Stimulated activated CD8-positive, alpha-beta memory T cell treated with anti-CD3 and anti-CD28 coated beads, Interleukin-2, amount 100 ng/mL, for 48 hours (primary cell): ENCODE measurements at places on chromosomes 2 and 18.

DNA sequence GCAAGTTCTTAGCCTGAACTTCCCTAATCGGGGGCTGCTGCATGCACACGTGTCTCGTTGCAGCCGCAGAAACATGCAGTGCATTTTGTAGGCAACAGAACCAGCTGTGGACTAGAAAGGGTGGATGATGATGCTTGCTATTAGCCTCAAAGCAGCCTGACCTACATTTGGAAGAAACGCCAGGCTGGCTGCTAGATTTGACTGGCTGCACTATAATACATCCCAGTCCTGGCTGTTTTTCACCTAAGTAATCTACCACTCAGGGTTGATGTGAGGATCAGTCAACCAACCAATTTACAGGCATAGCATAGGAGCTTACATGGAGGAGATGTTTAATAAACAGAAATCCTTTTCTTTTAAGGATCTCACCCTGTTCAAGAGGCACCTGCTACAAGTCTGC is 56.4 kb upstream of the SPP2 start:
- no peak for DNase-seq

DNA sequence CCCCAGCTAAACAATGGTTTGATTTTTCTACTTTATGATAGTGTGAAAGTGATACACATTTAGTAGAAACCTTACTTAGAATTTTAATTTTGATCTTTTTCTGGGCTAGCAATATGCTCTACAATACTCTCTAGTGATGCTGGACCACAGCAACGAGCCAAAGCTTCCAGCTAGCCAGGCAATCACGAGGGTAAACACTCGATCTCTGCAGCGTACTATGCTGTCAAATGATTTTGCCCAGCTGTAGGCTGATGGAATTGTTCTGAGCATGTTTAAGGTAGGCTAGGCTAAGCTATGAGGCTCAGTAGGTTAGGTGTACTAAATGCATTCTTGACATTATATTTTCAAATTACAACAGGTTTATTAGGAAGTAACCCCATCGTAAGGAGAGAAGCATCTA is 207.5 kb downstream of the LRRTM4 start:
- no peak for DNase-seq

- no peak for DNase-seq
Observed at GRCh38 chr2:183543731-183544130, 419.5 kb downstream of the NUP35 start.

DNA sequence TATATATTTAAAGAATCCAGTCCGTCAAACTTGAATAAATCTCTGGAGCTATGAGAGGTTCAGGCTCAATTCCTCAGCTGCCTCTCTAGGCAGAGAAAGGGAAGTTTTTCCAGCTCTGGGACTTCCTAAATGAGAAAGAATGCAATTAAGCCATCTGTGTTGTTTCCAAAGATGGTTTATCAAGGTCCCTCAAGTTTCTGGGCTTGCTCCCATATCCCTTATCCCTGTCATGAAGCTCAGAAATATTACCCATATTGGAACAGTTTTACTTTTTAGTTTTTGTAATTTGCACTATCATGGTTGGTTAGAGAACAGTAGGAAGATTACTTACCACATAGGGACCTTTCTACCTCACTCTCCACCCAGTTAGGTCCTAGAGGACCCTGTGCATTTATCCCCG is 1.4 kb downstream of the CNTNAP5 start:
- DNase-seq, result no peak

GRCh38 chr18:33123862-33124518 is 316.5 kb downstream of the CCDC178 start:
- no peak for DNase-seq

DNA sequence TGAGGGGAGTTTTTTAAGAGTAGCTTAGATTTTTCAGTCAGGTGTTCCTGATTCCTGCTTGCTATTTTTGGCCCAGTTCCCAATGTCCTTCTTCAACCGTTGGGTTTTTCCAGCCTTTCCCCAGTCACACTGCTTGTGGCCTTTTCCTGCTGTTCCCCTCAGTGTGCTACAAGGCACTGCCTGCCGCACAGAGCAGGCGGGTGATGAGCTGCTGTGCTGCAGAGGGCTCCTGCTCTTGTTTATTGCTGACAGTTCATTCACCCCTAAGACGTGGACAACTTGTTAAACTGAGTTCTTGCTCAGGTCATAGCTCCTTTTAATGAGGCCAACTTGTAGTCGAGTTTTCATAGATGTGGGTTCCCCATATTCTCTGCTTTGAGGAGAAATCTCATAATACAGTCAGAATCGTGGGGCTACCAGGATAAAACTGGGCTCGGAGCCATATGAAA is 20.6 kb downstream of the EIF4E2 start:
- no peak for DNase-seq

- DNase-seq, result no peak
Observed at GRCh38 chr2:241282555-241282954, 32.9 kb downstream of the HDLBP start.

GRCh38 chr18:56089612-56090258 is 501.7 kb upstream of the TCF4 start:
- no peak for DNase-seq

- DNase-seq, result peak; percentile 59
Observed at GRCh38 chr2:172427256-172427989, at the start of gene ITGA6. TSS of gene ITGA6 (plus strand) at chr2:172427586.

DNA sequence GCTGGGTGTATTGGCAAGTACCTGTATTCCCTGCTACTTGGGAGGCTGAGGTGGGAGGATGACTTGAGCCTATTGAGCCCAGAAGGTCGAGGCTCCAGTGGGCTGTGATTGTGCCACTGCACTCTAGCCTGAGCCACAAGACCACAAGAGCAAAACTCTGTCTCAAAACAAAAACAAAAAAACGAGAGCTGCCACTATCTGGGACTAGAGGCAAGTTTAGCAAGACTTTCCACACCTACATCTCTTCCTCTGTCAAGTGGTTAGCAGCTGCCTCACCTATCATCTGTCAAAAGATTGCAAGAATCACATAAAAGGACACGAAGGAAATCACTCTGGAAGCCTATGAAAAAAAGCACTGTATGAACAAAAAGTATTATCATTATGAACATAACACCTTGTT is 55.2 kb upstream of the RIOK3 start:
- no peak for DNase-seq

GRCh38 chr18:51135364-51135763 is 62.1 kb downstream of the MEX3C start:
- DNase-seq, result no peak

DNA sequence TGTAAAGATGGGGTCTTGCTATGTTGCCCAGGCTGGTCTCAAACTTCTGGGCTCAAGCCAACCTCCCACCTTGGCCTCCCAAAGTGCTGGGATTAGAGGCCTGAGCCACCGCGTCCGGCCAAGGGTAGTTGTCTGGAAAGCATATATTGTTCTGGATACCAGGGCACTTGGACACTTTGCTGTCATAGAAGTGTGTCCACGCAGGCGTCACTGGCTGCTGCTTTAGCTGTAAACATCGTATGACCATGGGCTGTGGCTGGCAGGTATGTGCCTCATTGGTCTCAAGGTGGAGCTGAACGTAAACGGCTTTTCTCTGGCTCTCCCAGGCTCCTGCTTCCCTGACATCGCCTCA is 3.2 kb upstream of the GPR35 start:
- DNase-seq, result no peak

- DNase-seq, result no peak
Observed at GRCh38 chr2:208441951-208442350, 35.4 kb downstream of the PTH2R start.

- no peak for DNase-seq
Observed at GRCh38 chr2:43220760-43221123, 5.7 kb downstream of the ZFP36L2 start.

DNA sequence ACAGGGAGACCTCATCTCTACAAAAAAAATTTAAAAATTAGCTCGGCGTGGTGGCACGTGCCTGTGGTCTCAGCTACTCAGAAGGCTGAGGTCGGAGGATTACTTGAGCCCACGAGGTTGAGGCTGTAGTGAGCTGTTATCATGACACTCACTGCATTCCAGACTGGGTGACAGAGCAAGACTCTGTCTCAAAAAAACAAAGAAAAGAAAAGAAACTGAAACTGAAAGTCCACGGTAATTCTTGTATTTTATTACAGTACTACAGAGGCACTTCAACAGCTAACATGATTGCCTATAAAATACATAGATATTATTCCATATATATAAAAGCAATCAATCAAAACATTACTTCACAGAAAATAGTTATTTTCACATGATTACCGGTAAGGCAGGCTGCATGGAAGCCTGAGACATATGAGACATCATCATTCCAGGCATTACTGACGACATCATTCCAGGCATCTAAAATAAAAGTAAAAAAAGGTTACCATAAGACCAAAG is 23.1 kb downstream of the PRPF40A start:
- DNase-seq, result peak; percentile 24

DNA sequence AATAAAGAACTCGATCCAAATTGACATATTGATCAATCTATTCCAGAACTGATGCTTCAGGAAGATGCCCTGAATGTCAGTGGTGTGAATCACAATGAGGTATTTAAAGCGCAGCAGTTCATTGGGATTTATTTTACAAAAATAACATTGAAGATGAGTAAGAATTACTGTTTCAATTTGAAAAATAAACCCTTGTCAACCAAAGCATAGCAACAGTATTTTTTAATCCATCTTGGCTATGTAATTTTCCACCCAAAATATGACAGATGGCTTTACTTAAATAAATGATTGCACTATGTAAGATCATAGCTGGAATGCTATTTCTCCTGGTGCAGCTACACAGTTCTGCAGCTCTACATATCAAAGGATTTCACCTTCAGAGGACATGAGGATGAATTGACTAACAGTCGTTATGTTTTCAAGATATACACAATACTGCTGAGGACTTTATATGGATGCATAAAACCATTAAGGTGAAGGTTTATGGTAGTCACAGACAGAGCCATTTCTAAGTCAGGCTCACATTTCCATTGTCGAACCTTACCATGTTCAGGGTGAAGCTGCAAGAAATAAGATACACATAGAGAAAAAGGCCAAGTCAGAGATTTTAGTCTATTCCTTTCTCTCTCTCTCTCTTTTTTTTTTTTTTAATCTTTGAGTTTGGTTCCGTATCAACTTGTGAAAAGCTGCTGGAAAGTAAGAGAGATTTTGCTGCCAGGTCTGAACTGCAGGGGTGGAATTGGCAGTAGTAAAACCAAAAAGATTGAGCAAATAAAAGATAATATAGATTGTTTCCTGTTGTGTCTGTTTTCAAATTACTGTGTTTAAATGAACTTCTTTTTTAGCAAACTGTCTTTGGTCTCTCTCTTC is 398.0 kb upstream of the CDH20 start:
- no peak for DNase-seq

- no peak for DNase-seq
Observed at GRCh38 chr2:67892339-67892846, 170.4 kb downstream of the C1D start.

DNA sequence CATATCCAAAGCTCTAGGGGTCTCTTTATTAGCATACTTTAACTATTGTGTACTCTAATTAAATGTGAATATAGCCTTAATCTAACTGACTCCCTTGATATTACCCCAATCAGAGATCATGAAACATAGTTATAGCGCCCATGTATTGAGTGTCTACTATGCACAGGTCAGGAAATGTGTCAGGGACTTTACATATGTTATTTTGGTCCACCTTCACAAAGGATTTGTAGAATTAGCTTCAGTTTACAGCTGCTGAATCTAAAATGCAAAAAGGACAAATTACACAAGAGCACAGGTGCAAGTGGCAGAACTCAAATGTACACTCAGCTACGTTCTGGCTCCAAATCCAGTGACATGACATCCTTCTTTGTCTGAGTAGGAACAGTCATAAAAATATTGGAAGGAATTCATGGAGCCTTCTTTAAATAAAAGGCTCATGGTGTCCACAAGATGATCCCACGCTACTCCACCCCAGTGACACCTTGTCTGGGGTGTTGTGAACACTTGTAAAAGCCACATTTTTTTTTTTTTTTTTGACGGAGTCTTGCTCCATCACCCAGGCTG is 38.7 kb upstream of the ATL2 start:
- no peak for DNase-seq

DNA sequence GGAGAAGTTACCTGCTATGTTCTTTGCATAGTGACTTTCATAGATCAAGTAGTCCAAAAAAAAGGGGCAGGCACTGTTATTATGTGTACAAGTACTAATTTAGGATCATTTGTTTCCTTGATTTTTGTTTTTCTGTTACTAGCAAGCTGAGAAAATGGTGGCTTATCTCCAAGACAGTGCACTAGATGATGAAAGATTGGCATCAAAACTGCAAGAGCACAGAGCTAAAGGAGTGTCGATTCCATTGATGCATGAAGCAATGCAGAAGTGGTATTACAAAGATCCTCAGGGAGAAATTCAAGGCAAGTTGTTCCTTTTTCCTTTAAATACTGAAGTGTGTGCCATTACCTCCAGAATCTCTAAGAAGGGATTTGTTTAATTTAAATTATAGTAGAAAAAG is 19.6 kb upstream of the KCNJ13 start:
- DNase-seq, result no peak

- no peak for DNase-seq
Observed at GRCh38 chr2:925309-925708, 25.3 kb upstream of the SNTG2 start.

GRCh38 chr2:85133751-85134254 is 611 bp downstream of the TCF7L1 start:
- DNase-seq, result no peak

DNA sequence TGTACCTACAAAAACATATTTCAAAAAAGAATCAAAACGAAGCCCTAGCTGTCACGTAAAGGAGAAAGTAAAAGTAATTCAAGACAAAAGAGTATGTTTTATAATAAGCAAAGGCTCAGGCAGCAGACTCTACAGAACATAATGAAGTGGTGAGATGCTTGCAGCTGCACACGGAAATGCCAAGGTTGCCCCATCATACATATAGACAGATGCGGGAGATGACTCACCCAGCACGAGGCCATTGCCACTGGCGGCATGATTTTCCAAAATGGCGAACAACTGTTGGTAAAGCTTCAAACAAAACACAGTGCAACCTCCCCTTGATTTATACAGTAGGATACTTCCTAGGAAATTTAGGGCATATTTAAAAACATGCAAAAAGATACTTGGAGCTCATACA is 26.0 kb upstream of the C1QL2 start:
- no peak for DNase-seq

DNA sequence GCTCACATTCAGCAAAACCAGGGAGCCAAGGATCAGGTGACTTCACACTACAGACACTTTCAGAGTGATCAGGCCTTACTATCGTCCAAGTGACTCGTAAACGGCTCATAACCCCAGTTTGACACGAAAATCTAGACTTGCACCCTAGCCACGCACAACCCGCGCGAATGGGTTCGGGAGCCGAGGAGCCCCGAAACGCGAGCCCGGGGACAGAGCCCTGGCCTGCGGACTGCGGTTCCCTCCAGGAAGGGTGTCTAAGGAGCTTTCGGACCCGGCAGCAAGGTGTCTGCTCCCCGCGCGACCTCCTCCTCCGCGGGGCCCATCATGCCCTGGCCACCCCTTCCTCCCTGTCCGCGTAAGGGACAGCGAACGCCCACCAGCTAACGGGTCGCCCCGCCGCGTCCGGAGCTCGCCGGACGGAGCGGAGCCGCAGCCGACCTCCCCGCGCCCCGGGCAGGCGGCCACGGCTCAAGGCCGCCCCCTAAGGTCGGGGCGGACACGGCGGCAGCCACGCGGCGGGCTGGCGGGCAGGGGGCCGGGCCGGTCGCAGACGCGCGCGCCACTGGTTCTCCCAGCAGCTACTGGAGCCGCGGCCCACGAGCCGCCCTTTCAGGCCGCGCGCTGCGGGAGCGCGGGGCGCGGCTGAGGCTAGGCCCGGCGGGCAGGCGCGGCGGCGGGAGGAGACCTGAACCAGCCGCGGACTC is 575 bp downstream of the ATL2 start:
- DNase-seq, result peak; percentile 42

GRCh38 chr2:83953697-83954096 is 505.4 kb downstream of the SUCLG1 start:
- DNase-seq, result no peak
